Nephron progenitor cell (in vitro differentiated cells): ENCODE measurements at places on chromosomes 11 and 22.

- no peak for DNase-seq
These were observed 55.2 kb downstream of the NECTIN1 start for GRCh38 chr11:119673759-119674336.

- DNase-seq: no peak
These were observed 25.3 kb downstream of the ALG9 start for GRCh38 chr11:111846063-111846462.

DNA sequence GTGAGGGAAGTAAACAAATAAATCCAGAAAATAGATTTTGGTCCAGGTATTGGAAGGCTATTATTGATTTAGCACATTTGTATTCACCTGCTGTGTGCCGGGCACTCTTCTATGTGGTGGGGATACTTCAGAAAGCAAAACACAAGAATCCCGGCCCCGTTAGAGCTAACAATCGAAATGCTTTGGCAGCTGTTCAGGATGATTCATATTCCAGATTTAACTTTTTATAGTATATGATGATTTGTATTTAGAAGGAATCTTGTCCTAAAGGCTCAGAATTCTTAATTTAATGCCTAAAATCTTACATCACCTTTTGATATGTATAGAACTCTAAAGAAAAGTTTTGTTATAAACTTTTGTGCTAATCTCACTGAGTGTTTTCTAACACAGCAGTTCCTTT, 28.0 kb downstream of the ZC3H12C start:
- no peak for DNase-seq

DNA sequence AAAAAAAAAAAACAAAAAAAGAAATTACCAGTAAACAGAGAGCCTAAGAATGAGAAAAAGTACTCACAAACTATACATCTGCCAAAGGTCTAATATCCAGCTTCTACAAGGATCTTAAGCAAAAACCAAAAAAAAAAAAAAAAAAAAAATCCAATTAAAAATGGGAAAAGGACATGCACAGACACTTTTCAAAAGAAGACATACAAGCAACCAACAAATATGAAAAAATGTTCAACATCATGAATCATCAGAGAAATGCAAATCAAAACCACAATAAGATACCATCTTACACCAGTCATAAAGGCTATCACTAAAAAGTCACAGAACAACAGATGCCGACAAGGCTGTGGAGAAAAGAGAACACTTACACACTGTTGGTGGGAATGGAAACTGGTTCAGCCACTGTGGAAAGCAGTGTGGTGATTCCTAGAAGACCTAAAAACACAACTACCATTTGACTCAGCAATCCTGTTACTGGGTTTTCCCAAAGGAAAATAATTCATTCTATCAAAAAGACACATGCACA, 18.3 kb downstream of the MS4A6A start:
- no peak for DNase-seq

DNA sequence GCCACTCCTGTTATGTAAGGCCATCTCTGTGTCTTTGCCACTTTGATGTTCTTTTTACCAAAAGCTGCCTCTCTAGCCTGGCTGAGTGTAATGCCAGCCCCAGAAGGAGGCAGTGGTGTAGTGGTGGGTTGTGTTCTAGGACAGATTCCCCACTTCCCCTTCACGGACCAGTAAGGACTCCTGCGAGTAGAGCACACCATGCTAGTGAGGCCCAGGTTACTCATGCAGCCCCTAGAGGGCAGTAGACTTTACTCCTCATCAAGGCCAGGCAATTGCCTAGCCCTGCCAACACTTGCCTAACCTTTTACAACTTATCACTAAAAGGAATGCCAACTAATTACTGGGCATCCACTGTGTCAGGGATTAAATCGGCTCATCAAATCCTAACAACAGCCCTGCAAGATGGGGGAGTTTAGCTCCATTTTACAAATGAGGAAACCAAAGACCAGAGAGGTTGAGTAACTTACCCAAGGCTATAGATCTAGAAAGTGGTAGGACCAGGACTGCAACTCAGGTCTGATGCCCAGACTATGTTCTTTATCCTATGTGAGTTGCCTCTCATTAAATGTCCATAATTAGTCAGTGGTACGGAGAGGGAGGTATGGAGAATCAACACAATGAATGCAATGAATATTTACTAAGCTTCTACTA, 75.3 kb downstream of the APIP start:
- no peak for DNase-seq

DNA sequence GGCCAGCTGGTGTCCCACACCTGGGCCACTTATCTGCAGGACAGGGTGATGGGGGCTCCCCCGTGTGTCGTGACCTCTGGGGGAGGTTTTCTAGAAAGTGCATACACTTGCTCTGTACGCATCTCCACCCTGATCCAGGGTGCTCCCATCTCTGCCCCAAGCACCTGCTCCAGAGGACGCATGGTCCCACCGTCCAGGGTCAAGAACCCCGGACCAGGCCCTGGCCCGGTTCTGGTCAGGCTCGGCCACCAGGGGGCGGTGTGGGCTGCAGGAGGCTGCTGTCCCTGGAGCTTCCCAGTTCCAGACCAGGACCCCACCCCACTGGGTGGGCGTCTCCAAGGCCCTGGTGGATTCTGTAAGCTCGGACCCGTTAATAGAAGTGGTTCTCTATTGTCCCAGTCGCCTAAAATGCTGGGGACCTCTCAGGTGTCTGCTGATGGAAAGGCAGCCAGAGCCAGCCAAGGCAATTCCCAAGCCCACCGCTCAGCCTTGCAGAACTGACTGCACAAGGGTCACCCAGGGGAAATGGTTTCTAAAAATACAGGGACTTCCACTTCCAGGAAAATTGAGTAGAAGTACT, 34.7 kb upstream of the SEPTIN5 start:
- DNase-seq: peak; percentile 60

DNA sequence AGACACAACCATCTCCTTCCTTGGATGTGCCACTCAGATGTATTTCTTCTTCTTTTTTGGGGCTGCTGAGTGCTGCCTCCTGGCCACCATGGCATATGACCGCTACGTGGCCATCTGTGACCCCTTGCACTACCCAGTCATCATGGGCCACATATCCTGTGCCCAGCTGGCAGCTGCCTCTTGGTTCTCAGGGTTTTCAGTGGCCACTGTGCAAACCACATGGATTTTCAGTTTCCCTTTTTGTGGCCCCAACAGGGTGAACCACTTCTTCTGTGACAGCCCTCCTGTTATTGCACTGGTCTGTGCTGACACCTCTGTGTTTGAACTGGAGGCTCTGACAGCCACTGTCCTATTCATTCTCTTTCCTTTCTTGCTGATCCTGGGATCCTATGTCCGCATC, 489 bp downstream of the OR10A4 start:
- no peak for DNase-seq

GRCh38 chr11:115887316-115887715, 383.1 kb upstream of the CADM1 start:
- DNase-seq: no peak

GRCh38 chr22:32103658-32104315, 55.3 kb downstream of the C22orf42 start:
- DNase-seq: no peak

DNA sequence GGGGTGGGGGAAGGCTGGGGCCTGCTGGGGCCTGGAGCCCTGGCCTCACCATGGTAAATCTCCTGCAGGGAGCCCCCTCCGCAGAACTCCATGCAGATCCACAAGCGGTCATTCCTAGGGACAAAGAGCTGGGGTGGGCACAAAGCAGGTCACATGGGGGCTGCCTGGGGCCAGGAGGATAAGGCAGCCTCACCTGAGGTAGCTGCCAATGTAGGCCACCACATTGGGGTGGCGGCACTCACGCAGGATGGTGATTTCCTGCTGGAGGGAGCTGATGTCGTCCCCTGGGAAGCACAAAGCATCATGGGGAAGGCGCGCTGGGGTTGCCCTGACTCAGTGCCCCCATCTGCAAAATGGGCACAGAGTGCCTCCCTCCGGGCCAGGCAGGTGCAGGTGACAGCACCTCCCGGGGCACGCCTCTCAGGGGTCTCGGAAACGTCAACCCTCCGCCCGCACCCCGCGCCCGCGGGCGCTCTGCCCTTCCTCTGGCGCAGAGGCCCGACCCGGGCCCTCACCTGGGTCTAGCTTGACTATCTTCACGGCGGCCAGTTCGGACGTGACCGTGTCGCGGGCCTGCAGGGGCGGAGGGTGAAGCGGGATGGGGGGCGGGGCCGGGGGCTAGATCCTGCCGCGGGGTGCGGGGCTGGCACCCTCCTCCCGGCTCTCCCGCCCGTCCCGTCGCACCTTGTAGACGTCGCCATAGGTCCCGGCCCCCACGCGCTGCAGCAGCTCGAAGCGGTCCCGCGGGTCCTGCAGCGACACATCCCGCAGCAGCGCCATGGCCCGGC, 450 bp downstream of the MAP4K2 start:
- DNase-seq: no peak

DNA sequence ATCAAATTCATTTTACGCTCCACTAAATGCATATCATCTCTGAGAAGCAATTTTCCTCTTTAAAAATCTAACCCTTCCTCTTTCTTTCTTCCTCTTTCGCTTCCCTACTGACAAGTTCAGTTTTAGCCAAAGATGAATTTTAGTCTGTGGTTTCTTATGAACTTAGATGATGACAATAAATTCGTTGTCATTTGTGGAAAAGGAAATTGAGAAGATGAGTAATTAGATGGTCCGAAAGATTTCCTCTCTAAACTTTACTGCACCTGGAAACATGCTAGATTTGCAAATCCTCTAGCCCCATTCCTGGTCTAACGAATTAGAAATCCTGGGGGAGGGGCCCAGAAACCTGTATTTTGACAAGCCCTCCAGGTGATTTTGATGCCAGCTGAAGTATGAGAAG, 855.4 kb upstream of the CHORDC1 start:
- no peak for DNase-seq

- no peak for DNase-seq
These were observed 129.0 kb downstream of the PKNOX2 start for GRCh38 chr11:125293596-125293995.

- DNase-seq: no peak
These were observed 14.8 kb upstream of the WDR74 start for GRCh38 chr11:62854013-62854824.

DNA sequence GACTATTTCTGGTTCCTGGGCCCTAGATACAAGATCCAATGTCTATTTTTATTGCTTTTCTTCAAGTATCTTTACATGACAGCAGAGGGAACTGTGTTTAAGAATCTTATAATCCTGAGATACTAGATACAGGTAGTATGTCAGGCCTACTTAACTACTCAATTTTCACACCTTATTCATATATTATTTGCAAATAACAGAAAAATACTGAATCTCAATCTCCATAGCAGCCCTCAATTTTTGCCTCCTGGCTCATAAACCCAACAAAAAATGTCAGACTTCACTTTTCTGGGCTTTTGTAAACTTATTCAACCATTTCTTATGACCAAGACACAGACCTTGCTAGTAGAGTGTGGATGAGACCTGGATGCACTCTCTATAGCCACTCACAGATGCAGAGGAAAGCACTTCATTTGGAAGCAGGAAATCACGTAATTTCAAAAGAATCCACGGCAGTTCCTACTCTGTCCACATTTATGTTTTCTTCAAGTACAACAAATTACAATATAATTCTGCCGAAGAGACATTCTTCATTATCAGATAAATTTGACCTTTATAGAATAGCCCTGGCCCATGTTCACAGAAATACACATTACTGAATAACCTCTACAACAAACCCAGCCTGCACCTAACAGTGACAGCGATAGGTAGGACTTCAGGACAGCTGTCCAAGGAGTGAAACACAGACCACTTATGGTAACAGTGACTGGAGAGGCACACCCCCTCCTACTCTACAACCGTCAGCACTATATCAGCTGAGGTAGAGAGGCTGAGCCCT, 62.0 kb upstream of the YPEL1 start:
- no peak for DNase-seq

DNA sequence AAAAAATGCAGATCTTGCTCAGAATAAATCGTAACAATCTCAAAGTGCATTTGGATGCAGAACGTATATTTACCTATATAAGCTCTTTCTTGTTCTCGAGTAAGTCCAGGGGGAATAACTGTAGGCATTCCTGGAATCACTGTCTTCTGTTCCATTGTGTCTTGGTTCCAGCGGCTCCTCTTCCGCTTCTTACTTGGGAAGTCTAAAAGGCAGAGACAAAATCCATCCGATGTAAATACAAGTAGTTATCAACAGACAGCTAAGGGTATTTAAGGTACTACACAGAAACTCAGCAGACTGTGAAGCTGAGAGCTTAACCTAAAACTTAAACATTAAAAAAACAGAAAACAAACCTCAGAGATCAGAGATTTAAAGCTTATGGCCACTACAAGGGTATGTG, 1.9 kb downstream of the SF1 start:
- no peak for DNase-seq

- no peak for DNase-seq
These were observed 78.9 kb downstream of the SFI1 start for GRCh38 chr22:31575190-31575589.

GRCh38 chr11:69166218-69167115, 10.7 kb downstream of the SMIM38 start:
- no peak for DNase-seq

DNA sequence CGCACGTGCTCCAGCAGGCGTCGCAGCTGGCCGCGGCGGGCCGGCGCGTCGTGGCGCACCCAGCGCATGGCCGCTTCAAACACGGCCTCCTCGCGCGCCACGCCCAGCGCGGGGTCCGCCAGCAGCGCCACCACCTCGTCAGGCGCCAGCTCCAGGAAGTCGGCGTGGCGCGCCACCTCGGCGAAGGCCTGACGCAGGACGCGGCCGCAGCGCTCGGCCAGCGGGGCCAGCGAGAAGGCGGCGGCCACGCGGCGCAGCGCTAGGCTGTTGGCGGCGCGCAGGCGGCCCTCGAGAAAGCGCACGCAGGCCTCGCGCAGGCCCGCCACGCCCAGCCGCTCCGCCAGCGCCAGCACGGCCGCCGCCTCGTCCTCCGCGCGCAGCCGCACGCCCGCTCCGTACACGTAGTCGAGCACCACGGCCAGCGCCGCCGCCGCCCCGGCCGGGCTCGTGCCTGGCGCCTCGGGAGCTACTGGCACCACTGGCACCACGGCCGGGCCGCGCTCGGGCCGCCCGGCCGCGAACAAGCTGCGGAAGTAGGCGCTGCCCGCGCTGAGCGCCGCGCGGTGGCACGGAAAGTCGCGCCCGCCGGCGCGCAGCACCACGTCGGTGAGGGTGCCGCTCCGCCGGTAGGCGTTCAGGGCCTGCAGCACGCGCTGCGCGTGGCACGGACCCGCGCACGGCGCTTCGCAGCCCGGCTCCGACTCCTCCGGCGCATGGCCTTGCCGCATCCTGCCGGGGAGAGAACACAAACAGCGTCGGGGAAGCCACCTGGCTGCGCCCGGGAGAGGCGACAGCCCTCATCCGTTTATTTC, 2.9 kb downstream of the KLHL35 start:
- DNase-seq: peak; percentile 81

- DNase-seq: no peak
These were observed 34.5 kb downstream of the NOX4 start for GRCh38 chr11:89456681-89457080.

GRCh38 chr11:8362491-8362890, 98.8 kb upstream of the LMO1 start:
- DNase-seq: no peak
